ENCODE measurements at places on chromosomes 3 and 15. TPM values are rescaled to one million over a fixed set of nuclear protein-coding genes. Genes with fewer than 3 reads are reported as not detected.

- peaks cover 4% of the 10 kb centered on the region for H3K4me1 ChIP-seq
- H3K4me3 ChIP-seq: no peak overlapping the region
- H3K27ac ChIP-seq: no peak overlapping the region
- no peaks in the 10 kb centered on the region for H3K36me3 ChIP-seq
- no peak for DNase-seq
Observed at GRCh38 chr3:141939759-141940158, 63.3 kb downstream of the ATP1B3 start.

RNU5B-1 gene
- total RNA-seq: 21.6 TPM

DNA sequence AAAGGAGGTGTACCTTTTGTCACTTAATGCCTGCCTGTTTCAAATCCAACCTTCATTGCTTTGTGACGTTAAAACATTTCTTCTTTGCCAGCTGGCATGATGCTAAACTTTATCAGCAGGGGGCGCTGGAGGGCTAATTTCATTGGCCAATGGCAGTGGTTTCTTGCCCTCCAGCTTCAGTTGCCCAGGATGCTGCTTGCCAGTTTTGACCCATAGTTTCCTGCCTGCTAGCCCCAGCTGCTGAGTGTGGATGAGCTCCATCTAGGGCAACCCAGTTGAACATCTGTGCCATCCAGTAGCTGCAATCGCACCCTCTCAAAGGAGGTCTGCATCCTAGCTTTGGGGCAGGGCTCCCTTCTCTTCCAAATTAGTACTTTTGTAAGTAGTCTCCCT is 22.1 kb downstream of the ACKR2 start:
- no peaks in the 10 kb centered on the region for H3K36me3 ChIP-seq
- peaks cover 3% of the 10 kb centered on the region for H3K4me1 ChIP-seq
- H3K27me3 ChIP-seq: no peaks in the 10 kb centered on the region

GRCh38 chr15:98774756-98775497 is 126.6 kb downstream of the IGF1R start:
- H3K4me3 ChIP-seq: no peak overlapping the region
- H3K27ac ChIP-seq: no peak overlapping the region
- peaks cover 13% of the 10 kb centered on the region for H3K4me1 ChIP-seq
- no peak for DNase-seq
- no peaks in the 10 kb centered on the region for H3K36me3 ChIP-seq
- no peaks in the 10 kb centered on the region for H3K27me3 ChIP-seq

DUOXA2 gene
- not detected for total RNA-seq

DNA sequence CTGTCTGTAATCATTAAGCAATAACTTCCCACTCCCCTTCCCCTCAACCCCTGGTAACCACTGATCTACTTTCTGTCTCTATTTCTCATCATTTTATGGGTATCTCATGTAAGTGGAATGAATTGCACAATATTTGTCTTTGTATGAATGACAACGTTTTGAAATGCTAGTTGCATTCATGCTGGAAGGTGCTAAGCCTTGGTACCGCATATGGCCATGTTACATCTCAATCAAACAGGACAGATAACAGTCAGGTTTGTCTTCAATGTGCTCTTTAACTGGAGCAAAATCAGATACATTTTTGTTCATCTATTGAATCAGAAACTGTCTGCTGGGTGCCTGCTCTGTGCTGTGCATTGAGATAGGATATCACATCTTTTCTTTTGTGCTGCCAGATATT is 134.2 kb downstream of the AGBL1 start:
- no peak overlapping the region for H3K27ac ChIP-seq
- no peak overlapping the region for H3K4me3 ChIP-seq
- no peaks in the 10 kb centered on the region for H3K36me3 ChIP-seq
